ENCODE measurements at places on chromosomes 1 and 21.

DNA sequence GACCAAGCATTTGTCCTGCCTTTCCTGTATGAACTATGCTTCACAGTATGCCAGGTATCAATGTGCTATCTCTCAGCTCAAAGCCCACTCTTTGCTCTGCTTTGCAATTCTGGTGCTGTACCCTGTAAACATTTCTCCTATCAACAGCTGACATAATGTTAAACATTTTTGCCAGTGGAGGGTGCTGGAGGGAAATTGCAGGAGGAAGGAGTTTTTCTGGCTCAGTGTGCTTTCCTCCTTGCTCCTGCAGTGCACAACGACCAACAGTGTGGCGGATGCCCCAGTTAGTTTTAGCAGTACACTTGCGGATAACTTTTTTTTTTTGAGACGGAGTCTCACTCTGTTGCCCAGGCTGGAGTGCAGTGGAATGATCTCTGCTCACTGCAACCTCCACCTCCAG lies 67.1 kb upstream of the PTGFRN start:
- no peak for DNase-seq

GRCh38 chr21:35720208-35720731 lies 340.1 kb downstream of the SETD4 start:
- no peak for DNase-seq

- no peak for DNase-seq
Observed at GRCh38 chr1:200346700-200347099, 63.1 kb downstream of the ZNF281 start.

GRCh38 chr1:1441002-1441888 lies 5.8 kb downstream of the VWA1 start:
- peak; percentile 51 for DNase-seq

DNA sequence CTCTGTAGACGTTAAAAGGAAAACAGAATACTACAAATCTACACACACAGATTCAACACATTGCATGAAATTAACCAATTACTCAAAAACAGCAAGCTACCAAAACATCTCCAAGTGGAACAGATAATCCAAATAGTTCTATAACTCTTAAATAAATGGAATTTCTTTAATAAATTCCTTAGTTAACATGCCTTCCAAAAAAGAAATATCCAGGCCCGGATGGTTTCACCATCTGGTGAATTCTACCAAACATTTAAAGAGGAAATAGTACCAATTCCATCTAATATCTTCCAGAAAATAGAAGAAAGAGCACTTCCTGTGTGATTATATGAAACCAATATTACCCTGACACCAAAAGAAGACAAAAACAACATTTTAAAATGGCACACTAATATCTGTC lies 52.8 kb upstream of the COL6A2 start:
- no peak for DNase-seq
